Activated CD4-positive, alpha-beta T cell treated with anti-CD3 and anti-CD28 coated beads, Interleukin-2, amount 10 ng/mL, durations not matched to agents 7 days and 5 days (primary cell): ENCODE measurements at places on chromosomes 3 and 15. TPM values are rescaled to one million over a fixed set of nuclear protein-coding genes. Genes with fewer than 3 reads are reported as not detected.

DNA sequence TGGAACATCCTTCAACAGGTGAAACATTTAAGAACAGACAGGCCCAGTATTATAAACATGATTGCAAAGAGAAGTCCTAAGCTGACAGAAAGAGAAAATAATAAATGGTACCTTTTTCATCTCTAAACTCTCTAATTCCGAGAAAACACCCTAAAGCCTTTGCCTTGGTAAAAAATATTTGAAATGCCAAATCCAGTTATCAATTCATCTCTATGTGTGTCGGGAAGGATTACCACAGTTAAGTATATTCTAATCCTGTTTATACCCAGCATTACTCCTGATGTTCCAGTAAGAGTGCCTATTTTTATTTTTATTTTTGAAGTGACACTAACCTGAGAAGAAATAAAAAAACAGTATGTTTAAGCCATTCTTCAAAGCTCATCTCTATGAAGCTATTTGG, 219.3 kb upstream of the NANOGP8 start:
- no peak for DNase-seq
- no peaks in the 10 kb centered on the region for H3K36me3 ChIP-seq
- H3K4me1 ChIP-seq: no peaks in the 10 kb centered on the region
- H3K4me3 ChIP-seq: no peak overlapping the region

DNA sequence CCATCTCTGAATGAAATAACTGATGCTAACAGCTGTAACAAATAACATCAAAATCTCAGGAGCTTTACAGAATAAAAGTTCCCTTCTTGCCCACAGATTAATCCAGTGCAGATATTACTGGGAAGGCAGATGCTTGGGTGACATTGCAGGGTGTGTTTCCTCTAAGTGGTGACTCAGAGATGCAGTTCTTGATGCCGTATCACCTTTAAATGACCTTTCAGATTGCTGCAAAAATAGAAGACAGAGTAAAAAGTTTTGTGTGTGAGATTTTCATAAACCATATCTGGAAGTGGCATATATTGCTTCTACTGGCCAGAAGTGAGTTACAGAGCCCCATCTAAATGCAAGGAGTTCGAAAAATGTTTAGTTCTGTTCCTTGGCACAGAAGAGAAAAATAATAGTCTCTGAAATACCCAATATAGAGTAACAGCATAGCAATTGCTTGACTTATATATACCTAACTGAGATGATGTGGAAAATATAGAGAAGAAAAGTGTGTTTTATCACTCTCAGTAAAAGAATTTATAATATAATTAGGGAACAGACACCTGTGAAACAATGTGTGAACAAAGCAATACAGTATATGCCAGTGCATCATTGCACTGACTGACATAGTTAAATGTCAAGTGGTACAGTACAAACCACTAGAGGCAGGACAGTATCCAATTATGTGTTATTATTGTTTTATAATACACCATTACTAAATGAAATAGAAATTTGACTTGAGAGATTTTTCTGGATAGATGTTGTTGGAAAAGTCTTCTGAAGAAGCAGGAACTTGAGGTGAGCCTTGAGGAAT, 430.7 kb upstream of the CBLB start:
- peak; percentile 7 for DNase-seq
- no peaks in the 10 kb centered on the region for H3K27me3 ChIP-seq
- peaks cover 38% of the 10 kb centered on the region for H3K4me1 ChIP-seq
- H3K4me3 ChIP-seq: no peak overlapping the region

DNA sequence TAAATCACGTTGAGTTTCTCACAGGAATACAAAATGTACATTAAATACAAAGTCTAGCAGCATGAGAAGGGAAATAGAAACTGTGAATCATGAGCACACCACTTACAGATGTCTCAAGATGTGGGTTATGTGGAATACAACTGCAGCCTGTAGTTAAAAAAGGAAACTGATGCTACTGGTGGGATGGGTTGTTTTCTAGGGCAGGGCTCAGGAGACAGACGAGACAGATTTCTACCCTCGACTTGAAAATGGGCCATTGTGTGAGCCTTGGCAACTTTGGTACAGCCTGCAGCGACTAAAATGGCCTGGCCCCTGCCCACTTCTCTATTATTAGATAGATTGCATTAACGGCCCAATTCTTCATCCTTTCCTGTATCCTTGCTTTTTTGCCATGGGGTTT, 293.1 kb downstream of the SUCLG2 start:
- no peaks in the 10 kb centered on the region for H3K27me3 ChIP-seq
- H3K27ac ChIP-seq: no peak overlapping the region
- no peak overlapping the region for H3K4me3 ChIP-seq

DNA sequence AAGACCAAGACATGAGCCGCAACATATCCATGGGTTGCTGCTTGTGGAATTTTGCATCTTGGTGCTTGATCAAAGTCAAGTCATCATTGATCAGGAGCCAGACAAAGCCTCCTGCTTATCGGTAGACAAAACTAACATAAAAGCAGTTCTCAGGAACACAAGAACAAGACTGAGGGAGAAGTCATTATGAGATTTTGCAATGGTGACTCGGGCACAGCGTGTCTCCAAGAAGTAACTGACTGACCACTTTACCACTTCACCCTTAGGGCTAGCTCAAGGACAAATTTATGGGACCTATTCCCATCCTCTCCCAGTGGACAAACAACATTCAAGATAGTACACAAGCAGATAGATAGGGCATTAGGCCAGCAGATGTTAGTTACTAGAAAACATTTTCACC, 68.1 kb upstream of the LIMD1 start:
- peaks cover 5% of the 10 kb centered on the region for H3K4me1 ChIP-seq
- DNase-seq: no peak
- no peak overlapping the region for H3K4me3 ChIP-seq
- no peaks in the 10 kb centered on the region for H3K27me3 ChIP-seq
- H3K36me3 ChIP-seq: peaks cover 26% of the 10 kb centered on the region

COL6A5 gene
- not detected for total RNA-seq

DNA sequence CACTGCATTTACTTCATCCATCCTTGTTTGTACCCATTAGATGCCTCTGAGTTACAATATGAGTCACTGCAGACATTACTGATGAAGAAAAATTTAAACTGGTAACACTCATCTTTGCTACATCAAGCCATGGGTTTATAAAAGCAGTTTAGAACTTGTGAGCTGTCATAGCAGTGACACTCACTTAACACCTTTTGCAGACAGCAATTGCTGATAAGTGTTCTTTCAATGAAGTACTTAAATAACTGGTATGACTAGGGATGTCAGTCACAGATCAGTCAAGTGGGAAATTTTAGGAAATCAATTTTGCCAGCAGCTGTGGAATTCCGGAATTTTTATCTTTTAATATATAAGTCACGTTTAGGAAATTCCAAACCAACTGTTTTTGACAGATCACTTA, 643.0 kb downstream of the TBL1XR1 start:
- DNase-seq: no peak
- no peak overlapping the region for H3K27ac ChIP-seq
- H3K36me3 ChIP-seq: no peaks in the 10 kb centered on the region
- no peaks in the 10 kb centered on the region for H3K27me3 ChIP-seq

CISH gene
- 308 TPM for total RNA-seq

GRCh38 chr15:48522123-48522522, 123.4 kb downstream of the FBN1 start:
- no peak overlapping the region for H3K27ac ChIP-seq
- no peak overlapping the region for H3K4me3 ChIP-seq
- H3K4me1 ChIP-seq: no peaks in the 10 kb centered on the region
- no peaks in the 10 kb centered on the region for H3K36me3 ChIP-seq
- no peaks in the 10 kb centered on the region for H3K27me3 ChIP-seq

GRCh38 chr3:69560116-69560515, 174.2 kb upstream of the FRMD4B start:
- no peak overlapping the region for H3K4me3 ChIP-seq
- no peaks in the 10 kb centered on the region for H3K27me3 ChIP-seq
- DNase-seq: no peak
- H3K4me1 ChIP-seq: no peaks in the 10 kb centered on the region

- no peaks in the 10 kb centered on the region for H3K27me3 ChIP-seq
- no peak overlapping the region for H3K27ac ChIP-seq
- no peaks in the 10 kb centered on the region for H3K4me1 ChIP-seq
- H3K36me3 ChIP-seq: no peaks in the 10 kb centered on the region
Observed at GRCh38 chr3:89217148-89217685, 109.8 kb downstream of the EPHA3 start.

DNA sequence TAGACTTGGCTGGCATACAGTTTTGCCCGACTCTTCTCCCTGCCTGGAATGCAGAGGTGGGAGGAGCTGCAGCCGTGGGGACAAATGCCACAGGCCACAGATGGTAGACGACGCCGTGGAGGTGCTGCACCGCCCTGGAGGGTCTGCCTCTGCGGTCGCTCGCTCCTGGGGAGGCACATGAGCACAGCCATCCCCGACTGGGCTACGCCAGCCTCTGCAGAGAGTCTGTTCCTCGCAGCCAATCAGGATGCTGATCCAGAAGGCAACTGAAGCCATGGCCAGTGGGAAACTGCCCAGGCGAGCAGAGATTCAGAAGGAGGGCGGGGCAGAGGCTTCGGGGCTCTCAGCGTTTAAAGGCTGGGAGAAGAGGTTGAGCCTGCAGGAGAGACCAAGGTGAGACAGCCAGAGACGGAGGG, 11.9 kb upstream of the LRRC15 start:
- peaks cover 3% of the 10 kb centered on the region for H3K27me3 ChIP-seq
- no peak overlapping the region for H3K4me3 ChIP-seq
- no peaks in the 10 kb centered on the region for H3K36me3 ChIP-seq
- no peak overlapping the region for H3K27ac ChIP-seq
